ENCODE measurements at places on chromosomes 13 and 19.

GRCh38 chr19:11090264-11090996, 1.2 kb downstream of the LDLR start:
- DNase-seq: peak; percentile 84

- no peak for DNase-seq
Measured at GRCh38 chr13:79915114-79915811, 425.7 kb downstream of the SPRY2 start.

- DNase-seq: no peak
Measured at GRCh38 chr13:98847780-98848179, 95.3 kb upstream of the SLC15A1 start.

DNA sequence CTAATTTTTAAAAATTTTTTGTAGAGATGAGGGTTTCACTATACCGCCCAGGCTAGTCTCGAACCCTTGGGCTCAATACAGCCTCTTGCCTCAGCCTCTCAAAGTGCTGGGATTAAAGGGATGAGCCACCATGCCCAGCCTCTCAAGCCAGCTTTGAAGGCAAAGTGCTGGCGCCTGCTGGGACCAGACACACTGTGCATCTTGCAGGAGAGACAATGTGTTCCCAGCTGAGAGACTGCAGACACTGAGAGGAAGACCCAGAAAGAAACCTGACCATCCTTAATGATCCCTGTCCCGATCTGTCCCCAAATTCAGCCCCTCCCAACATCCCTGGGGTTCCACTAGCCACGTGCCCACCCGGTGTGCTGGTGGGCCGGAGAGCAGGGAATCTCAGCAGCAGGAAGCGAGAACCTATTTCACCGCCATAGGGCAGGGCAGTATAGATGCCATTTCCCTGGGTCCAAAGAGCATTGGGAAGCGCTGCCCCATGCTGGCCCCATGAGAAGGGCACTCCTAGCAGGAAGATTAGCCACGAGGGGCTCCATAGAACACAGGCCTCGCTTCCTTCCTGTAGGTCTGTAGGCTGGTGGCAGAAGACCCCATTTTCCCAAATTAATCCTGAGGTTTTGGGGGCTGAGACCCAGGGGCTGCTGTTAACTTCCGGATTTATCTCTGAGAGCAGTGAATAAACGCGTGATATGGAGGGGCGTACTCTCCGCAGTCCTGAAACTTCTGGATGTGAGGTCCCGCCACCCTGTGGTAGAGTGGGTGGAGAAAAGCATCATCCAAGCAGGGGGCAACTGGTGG, 968 bp downstream of the RAVER1 start:
- peak; percentile 7 for DNase-seq

DNA sequence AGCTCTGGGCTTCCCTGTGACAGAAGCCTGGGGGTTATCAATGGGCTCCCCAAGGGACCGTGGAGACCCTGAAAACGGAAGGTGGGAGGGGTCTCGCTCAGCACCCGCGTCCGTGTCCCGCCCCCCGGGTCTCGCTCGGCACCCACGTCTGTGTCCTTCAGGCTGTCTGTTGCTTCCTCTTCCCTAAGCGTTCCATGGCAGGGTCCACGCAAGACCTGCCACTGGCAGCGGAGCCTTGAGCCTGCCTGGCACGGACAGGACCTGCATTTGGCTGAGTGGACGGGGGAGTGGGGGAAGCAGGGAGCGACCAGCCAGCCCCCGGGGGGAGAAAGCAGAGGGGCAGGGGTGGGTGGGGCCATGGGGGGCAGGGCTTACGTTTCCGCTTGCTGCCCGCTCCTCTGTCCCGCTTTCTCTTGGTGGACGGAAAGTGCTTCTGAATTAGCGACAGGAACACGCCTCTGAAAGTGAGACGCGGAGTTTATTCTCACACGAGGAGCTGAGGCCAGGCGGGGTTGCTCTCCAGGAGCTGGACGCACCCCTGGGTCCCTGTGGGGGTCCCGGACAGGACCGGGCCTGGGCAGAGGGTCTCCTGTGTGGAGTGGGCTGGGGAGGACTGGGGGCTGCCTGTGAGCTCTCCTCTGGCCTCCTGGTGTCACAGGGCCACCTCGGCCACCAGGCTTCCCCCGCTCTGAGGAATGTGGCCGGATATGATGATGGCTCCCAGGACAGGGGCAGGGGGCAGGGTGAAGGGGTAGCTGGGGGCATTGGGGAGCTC, 12.0 kb downstream of the GPX4 start:
- no peak for DNase-seq

- DNase-seq: no peak
Measured at GRCh38 chr13:47929156-47929555, 71.9 kb downstream of the SUCLA2 start.

- no peak for DNase-seq
Measured at GRCh38 chr13:74066937-74067336, 67.3 kb downstream of the KLF12 start.

GRCh38 chr13:80083853-80084676, 256.9 kb downstream of the SPRY2 start:
- DNase-seq: no peak

GRCh38 chr13:76292726-76293125, 593.5 kb downstream of the KCTD12 start:
- DNase-seq: no peak

DNA sequence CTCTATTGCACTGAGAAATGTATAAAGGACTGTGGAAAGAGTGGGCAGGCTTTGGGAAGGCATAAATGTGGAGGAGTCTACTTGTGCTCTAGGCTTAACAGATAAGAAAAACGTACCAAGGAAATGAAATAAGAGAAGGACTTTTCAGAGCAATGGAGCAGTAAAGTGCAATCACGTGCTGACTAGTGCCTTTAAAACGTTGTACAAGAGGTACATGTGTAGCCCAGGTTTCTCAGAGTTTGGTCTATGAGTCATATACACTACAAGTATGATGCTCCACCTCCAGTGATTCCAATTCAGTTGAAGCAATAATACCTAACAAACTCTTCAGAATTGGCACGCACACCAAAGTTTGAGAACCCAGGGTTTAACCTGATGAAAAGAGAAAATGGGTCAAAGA, 13.4 kb upstream of the FNDC3A start:
- DNase-seq: no peak

DNA sequence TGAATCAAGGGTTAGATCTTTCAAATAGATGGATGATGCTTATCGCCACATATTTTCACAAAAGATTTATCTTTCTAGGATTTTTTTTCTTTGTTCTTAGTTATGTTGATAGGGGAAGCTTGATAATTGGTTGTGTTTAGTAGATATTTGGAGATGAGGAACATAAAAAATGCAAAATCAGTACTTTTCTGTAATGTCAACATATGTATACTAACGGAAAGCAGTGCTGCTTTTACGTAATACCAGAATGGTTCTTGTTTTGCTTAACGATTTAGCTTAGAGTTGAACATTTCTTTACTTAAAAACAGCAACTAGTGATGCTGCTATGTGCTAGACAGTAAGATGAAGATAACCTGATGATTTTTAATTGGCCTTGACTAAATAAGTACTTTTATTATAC, 3.0 kb downstream of the ZMYM2 start:
- DNase-seq: no peak

GRCh38 chr13:103539265-103539664, 473.0 kb upstream of the SLC10A2 start:
- DNase-seq: no peak

All from GM12892 (cell line).